ENCODE measurements at places on chromosomes 12 and 14. TPM values are rescaled to one million over a fixed set of nuclear protein-coding genes. Genes with fewer than 3 reads are reported as not detected.

DNA sequence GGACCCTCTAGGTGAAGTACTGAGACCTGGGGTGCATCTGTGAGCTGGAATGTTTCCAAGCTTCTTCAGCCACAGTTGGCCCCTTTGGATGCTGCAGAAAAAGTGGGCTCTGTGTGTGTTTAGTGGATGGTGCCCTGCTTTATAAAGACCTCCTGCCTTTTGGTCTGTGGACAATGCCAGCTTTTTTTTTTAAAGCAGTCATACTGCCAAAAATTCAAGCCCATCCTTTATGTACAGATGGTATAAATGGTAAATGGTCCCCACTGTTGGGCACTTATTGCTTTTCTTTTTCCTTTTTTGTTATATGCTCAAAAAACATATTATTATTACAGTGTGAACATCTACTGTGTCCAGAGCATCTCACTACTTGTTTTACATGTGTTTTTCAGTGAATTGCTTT lies 81.1 kb downstream of the SMOC1 start:
- no peak for DNase-seq

DNA sequence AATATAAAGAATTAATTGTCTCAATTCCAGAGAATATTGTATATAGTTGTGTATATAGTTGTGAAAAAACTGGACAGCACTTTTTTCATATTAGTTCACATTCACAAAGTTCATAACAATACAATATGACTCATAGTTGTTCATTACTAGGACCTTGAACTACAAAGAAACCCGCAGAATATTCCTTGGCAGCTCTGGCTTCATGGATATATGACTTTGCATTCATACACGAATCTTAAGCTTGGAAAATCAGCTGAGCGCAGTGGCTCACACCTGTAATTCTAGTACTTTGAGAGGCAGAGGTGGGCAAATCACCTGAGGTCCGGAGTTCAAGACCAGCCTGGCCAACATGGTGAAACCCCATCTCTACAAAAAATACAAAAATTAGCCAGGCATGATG lies 38.1 kb upstream of the PCED1B start:
- no peak for DNase-seq

DNA sequence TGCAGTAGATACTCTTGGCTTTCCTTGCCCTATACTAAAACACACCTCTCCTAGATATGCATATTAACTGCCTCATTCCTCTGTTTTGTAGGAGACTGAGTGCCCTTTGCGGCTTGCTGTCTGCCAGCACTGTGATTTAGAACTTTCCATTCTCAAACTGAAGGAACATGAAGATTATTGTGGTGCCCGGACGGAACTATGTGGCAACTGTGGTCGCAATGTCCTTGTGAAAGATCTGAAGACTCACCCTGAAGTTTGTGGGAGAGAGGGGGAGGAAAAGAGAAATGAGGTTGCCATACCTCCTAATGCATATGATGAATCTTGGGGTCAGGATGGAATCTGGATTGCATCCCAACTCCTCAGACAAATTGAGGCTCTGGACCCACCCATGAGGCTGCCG lies 15.4 kb downstream of the TRAFD1 start:
- DNase-seq, result no peak

- DNase-seq, result no peak
These were observed 211.2 kb downstream of the NUAK1 start for GRCh38 chr12:105927564-105927963.

DNA sequence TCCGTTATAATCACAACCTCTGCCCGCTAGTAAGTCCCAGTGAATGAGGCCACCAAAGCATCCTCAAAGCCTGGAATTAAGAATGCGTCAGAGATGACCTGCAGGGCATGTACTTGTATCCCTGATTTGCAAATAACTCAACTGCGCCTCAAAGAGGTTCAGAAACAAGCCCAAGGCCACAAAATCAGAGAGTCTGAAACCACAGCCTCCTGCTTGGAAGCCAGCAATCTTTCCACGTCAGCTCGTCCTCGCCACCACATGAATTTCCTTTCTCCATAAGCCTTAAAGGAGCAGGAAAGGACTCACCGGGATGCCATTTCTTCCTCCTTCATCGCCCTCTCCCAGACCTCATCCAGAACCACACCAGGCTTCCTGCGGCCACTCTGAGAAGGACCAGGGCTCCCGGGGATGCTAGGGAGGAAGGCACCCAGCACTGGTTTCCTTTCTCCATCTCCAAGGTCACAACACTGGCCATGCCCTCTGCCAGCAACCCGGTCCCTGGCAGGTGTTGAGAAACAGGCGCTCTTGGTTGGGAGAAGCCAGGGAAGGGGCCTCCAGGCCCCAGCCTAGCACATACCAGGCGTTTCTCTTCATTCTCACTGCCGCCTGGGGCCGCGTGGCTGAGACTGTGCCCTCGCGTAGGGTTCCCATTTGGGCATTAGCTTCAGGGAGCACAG lies 191.2 kb upstream of the DIO3 start:
- DNase-seq, result no peak

DNA sequence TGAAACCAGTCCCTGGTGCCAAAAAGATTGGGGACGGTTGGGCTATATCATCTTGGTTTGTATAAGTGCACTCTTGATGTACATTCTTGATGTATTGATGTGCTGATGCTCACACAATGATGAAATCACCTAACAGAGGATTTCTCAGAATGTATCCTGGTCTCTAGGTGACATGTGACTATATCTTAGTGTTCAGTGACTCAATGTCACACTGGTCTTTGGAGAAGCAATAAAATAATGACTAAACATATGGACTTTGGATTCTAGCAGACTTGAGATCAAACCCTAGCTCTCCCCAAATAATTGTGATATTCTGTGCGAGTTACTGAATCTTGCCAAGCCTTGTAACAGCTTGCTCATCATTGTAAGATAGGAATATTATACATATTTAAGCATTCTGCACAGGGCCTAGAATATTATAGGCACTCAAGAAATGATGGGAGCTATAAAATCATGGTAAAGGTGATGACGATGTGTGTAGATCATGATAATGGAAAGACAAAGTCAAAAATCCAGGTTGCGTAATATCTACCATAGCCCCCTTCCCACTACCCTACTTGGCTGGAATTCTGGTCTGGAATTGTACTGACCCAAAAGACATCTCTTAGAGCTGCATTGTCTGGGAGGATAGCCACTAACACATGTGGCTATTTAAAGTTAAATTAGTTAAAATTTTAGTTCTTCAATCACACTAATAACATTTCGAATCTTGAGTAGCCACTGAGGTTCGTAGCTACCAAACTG lies 117.6 kb upstream of the PWP1 start:
- no peak for DNase-seq

- DNase-seq, result no peak
These were observed 439.4 kb downstream of the PCNX1 start for GRCh38 chr14:71346685-71347084.

The KRT5 gene
- not detected for total RNA-seq

DNA sequence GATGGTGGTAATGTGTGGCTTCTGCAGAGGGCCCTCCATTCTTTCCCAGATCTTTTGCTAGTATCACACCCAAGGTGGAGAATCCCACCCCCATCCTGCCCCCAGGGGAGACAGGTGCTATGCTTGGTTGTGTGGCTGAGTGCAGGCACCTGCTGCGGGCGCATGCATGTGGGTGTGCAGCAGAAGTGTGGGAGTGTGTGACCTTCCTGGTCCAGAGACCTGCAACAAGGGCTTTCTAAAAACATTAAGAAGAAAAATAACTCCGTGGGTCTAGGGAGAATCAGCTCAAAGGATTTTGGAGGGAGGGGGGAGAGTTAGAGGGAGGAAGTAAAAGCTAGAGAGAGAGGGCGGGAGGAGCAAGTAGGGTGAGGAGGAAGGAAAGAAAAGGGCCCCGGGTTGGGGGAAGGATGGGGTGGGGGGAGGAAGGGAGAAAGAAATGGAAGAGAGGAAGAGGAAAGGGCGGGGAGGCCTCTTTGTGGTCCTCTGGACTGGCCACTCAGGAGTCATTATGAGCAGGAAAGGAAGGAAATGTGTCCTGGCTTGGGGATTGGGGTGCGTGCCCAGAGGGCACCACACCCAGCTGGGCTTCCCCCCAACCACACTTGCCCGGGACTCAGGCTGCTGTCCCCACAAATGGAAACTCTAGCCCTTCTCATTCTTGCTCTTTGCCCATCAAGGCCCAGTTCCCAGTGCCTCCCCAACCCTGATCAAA lies 3.1 kb upstream of the FIGNL2 start:
- no peak for DNase-seq
